H9 (cell line): ENCODE measurements at places on chromosomes 5 and 9. TPM values are rescaled to one million over a fixed set of nuclear protein-coding genes. Genes with fewer than 3 reads are reported as not detected.
A peak's percentile ranks its signal among the peaks of the same experiment; 100 is the strongest.

GRCh38 chr9:113548221-113549041 lies 84.9 kb downstream of the RGS3 start:
- no peak overlapping the region for H3K4me3 ChIP-seq
- peaks cover 2% of the 10 kb centered on the region; the same call in 1 of the 2 replicates for H3K4me1 ChIP-seq
- no peaks in the 10 kb centered on the region for H3K27me3 ChIP-seq

- peak overlapping the region; percentile 97 for H3K4me3 ChIP-seq
- no peaks in the 10 kb centered on the region for H3K27me3 ChIP-seq
- peak overlapping the region; percentile 83 for H3K27ac ChIP-seq
- H3K36me3 ChIP-seq: peaks cover 48% of the 10 kb centered on the region
- peak; percentile 81 for DNase-seq
Measured at GRCh38 chr9:83978992-83979811, 813 bp downstream of the HNRNPK start.

- no peak overlapping the region for H3K27ac ChIP-seq
- no peaks in the 10 kb centered on the region for H3K4me1 ChIP-seq
- no peak for DNase-seq
- H3K27me3 ChIP-seq: peaks cover 6% of the 10 kb centered on the region; the same call in 1 of the 2 replicates
Measured at GRCh38 chr9:76687861-76688391, 76.3 kb upstream of the PCA3 start.

GRCh38 chr5:81533629-81534405 lies 139.9 kb upstream of the ACOT12 start:
- H3K27ac ChIP-seq: no peak overlapping the region
- H3K4me3 ChIP-seq: no peak overlapping the region
- no peak for DNase-seq

GRCh38 chr5:38681029-38681706 lies 124.7 kb upstream of the LIFR start:
- H3K27me3 ChIP-seq: no peaks in the 10 kb centered on the region
- H3K36me3 ChIP-seq: no peaks in the 10 kb centered on the region
- no peak for DNase-seq
- H3K4me1 ChIP-seq: no peaks in the 10 kb centered on the region
- H3K4me3 ChIP-seq: no peak overlapping the region

GRCh38 chr9:137235424-137236237 lies 4.9 kb downstream of the SLC34A3 start:
- H3K36me3 ChIP-seq: peaks cover 5% of the 10 kb centered on the region
- DNase-seq: peak; percentile 68
- peaks cover 3% of the 10 kb centered on the region; the same call in 1 of the 2 replicates for H3K4me1 ChIP-seq
- no peaks in the 10 kb centered on the region for H3K27me3 ChIP-seq

DNA sequence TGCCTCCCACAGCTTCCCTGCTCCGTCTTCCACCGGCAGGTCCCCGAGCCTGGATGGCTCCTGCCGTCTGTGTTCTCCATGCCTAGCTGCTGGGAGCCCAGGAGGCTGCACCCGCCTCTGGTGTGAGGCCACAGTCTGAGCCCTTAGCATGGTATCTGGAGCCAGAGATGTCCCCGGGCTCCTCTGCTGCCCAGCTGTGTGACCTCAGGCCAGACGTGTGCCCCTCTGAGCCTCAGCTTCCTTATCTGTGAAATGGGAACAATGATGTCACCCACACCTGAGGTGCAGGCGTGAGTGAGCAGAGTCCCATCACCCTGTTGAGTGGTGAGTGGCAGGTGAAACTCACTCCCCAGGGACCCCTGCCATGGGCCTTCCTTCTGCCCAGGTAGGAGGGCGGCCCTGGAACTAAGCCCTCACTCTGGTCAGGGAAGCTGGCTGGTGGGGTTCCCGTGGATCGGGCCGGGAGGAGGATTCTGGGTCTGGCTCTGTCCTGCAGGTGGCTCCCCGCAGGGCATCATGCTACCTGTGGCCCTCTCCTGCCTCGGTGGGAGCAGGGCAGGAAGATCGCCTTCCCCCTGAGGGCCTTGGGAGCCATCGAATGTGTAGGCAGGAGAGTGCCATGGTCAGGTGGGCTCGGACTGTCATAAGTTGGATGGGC lies 239.0 kb downstream of the PBX3 start:
- H3K4me3 ChIP-seq: no peak overlapping the region
- H3K4me1 ChIP-seq: no peaks in the 10 kb centered on the region
- no peaks in the 10 kb centered on the region for H3K36me3 ChIP-seq
- H3K27ac ChIP-seq: no peak overlapping the region
- DNase-seq: no peak

GRCh38 chr5:1437226-1437829 lies 7.9 kb downstream of the SLC6A3 start:
- peak overlapping the region; percentile 25; the same call in 1 of the 3 replicates for H3K4me3 ChIP-seq
- H3K27me3 ChIP-seq: no peaks in the 10 kb centered on the region; the same call in 1 of the 2 replicates
- peaks cover 6% of the 10 kb centered on the region for H3K36me3 ChIP-seq
- peak; percentile 73 for DNase-seq
- no peaks in the 10 kb centered on the region for H3K4me1 ChIP-seq

- no peak overlapping the region for H3K4me3 ChIP-seq
- no peak overlapping the region for H3K27ac ChIP-seq
- no peaks in the 10 kb centered on the region for H3K4me1 ChIP-seq
- no peaks in the 10 kb centered on the region for H3K36me3 ChIP-seq
- no peak for DNase-seq
Measured at GRCh38 chr5:122102825-122103224, 24.8 kb upstream of the LOX start.

GRCh38 chr5:125700380-125700861 lies 722.8 kb upstream of the GRAMD2B start:
- no peaks in the 10 kb centered on the region for H3K4me1 ChIP-seq
- no peak overlapping the region for H3K27ac ChIP-seq
- H3K36me3 ChIP-seq: peaks cover 3% of the 10 kb centered on the region; the same call in 1 of the 2 replicates
- no peak overlapping the region for H3K4me3 ChIP-seq

- no peak overlapping the region for H3K4me3 ChIP-seq
- no peaks in the 10 kb centered on the region for H3K4me1 ChIP-seq
- DNase-seq: no peak
Measured at GRCh38 chr9:33129251-33129885, 37.8 kb downstream of the B4GALT1 start.

GRCh38 chr5:5605170-5605764 lies 182.8 kb downstream of the ICE1 start:
- H3K4me3 ChIP-seq: no peak overlapping the region
- H3K27ac ChIP-seq: no peak overlapping the region
- no peak for DNase-seq
- H3K36me3 ChIP-seq: no peaks in the 10 kb centered on the region
- no peaks in the 10 kb centered on the region for H3K27me3 ChIP-seq

DNA sequence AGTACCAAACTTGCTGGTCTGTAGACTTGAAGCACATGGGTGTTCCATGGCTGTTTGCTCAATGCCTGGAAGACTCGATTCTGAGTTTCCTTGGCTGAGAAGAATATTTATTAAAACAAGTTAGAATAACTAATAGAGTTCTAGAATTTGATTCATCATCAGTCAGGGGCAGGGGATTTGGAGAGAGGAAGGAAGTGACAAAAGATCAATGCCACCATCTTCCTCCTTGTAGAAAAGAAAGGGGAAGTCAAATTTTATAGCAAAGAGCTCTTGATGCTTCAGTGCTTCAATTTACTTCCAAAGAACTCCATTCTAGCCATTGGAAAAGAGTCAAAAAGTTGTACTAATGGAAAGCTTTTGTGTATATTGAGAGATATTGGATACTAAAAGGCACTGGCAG lies 236.3 kb downstream of the MCTP1 start:
- no peaks in the 10 kb centered on the region for H3K4me1 ChIP-seq
- H3K4me3 ChIP-seq: no peak overlapping the region
- no peaks in the 10 kb centered on the region for H3K27me3 ChIP-seq
- DNase-seq: no peak
- H3K27ac ChIP-seq: no peak overlapping the region

GRCh38 chr9:3719286-3719685 lies 193.5 kb upstream of the RFX3 start:
- H3K4me3 ChIP-seq: no peak overlapping the region
- no peaks in the 10 kb centered on the region for H3K36me3 ChIP-seq
- no peaks in the 10 kb centered on the region for H3K4me1 ChIP-seq
- H3K27me3 ChIP-seq: no peaks in the 10 kb centered on the region

GRCh38 chr9:1978941-1979340 lies 36.2 kb upstream of the SMARCA2 start:
- H3K4me1 ChIP-seq: no peaks in the 10 kb centered on the region
- no peaks in the 10 kb centered on the region for H3K36me3 ChIP-seq
- H3K27me3 ChIP-seq: no peaks in the 10 kb centered on the region
- DNase-seq: no peak
- H3K4me3 ChIP-seq: no peak overlapping the region

GRCh38 chr9:34985311-34985899 lies 4.1 kb upstream of the DNAJB5 start:
- no peak overlapping the region for H3K27ac ChIP-seq
- 0 out of 2 replicates have a peak, but pooled peaks cover 2% of the 10 kb centered on the region for H3K4me1 ChIP-seq
- H3K36me3 ChIP-seq: no peaks in the 10 kb centered on the region

DNA sequence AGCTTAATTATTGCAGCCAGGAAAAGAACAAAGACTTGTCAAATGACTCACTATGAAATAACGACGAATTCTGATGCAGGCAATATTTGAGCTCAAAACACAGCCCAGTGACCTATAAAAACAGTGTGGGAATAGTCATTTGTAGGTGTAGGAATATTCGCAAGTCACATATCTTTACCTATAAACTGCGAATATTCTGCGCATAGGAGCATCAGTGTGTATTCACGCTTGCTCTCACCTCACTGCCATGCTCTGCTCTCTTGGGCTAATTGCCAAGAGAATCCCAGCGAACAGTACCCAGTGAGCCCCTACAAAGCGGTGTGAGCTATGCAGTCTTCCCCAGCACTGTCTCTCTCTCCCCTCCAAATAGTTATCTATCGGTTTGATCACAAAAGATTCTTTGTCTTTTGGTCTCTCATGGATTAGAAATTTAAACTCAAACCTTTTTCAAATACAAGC lies 74.2 kb downstream of the ST8SIA4 start:
- H3K4me1 ChIP-seq: no peaks in the 10 kb centered on the region
- H3K36me3 ChIP-seq: no peaks in the 10 kb centered on the region
- DNase-seq: no peak
- no peaks in the 10 kb centered on the region for H3K27me3 ChIP-seq
- H3K4me3 ChIP-seq: no peak overlapping the region
- no peak overlapping the region for H3K27ac ChIP-seq

DNA sequence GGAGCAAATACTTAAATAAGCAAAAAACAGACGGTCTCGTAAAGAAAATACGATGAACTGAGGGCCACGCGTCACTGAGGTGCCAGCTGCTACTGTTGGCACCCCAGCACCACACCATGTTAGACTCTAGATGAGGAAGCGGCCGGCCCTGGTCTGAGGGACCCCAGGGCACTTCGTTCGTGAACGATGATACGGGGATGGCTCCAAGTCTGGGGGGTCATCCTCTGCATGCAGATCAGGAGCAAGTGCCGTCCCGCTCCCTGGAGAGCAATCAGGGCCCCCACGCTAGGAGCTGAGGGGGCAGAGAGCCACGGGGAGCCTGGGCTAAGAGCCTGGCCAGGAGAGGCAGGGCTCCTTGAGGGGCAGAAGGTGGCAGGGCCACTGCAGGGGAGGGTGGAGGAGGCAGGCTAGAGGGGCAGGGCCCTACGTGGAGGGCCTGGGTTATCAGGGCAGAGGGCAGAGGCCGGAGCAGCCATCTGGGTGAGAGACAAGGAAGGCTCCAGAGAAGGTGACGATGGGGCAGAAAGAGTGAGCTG lies 24.1 kb downstream of the SARDH start:
- no peak overlapping the region for H3K27ac ChIP-seq
- no peak overlapping the region for H3K4me3 ChIP-seq
- no peaks in the 10 kb centered on the region for H3K4me1 ChIP-seq

Gene NR5A1
- 0.37 and 0.46 TPM in 2 replicates for total RNA-seq

Gene PCDHB16
- total RNA-seq: 6.5 and 8.0 TPM in 2 replicates

Gene IL17B
- total RNA-seq: not detected in 2 replicates

Gene STOM
- total RNA-seq: 14.5 and 15.3 TPM in 2 replicates

Gene MARCOL
- not detected in 2 replicates for total RNA-seq
